ENCODE measurements at places on chromosomes 4 and X.

GRCh38 chr4:8230033-8230432 is 30.9 kb downstream of the SH3TC1 start:
- DNase-seq, result no peak

DNA sequence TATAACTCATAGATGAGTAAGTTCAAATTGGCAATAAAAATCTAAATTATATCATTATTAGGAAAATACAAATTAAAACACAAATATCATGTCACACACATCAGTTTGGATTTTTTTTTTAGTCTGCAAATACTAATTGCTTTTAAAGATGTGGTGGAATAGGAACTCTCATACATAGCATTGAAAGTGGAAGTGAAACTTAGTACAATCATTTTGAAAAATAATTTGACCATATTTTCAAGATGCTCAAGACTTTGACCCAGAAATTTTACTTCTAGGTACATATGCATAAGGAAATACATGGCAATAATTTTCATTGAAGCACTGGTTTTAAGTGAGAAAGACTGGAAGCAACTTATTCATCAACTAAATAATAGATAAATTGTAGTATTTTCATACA is 147.5 kb upstream of the SMIM31 start:
- DNase-seq, result no peak

- DNase-seq, result no peak
Measured at GRCh38 chr4:147942729-147943128, 210.8 kb downstream of the ARHGAP10 start.

GRCh38 chrX:11953615-11954014 is 184.7 kb upstream of the FRMPD4 start:
- DNase-seq, result no peak

DNA sequence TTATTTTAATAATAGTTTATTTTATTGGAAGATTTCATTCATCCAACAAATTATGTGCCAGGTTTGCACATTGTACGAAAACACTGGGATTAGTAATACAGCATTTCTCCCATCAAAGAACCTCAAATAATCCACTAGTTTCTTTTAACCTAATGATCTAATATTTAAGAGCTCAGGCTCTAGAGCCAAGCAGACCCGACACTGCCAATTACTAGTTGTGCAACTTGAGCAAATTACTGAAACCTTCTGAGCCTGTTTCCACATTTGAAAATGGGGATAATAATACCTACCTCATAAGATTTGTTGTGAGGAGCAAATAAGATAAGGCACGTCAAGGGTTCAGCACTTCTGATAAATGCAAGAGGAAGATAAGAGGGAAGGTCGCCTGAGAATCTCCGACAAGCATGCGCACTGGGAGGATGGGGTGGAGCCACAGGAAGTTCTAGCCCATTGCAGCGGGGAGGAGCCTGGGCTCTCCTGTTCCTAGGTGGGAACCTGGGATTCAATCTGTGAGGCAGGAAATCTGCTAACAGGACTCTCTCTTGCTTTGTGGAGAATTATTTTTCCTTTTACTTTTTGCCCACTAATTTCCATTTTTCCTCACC is 141.5 kb upstream of the SMAD1 start:
- DNase-seq, result no peak
